ENCODE measurements at places on chromosomes 12 and 14. TPM values are rescaled to one million over a fixed set of nuclear protein-coding genes. Genes with fewer than 3 reads are reported as not detected.

Gene HOXC12
- total RNA-seq: not detected

Gene CLBA1
- 2.8 TPM for total RNA-seq

Gene DEGS2
- 0.16 TPM for total RNA-seq

Gene RPGRIP1
- total RNA-seq: not detected

Gene SMIM41
- total RNA-seq: 0.98 TPM

Gene OR4K15
- not detected for total RNA-seq

Gene BAG5
- total RNA-seq: 20.9 TPM

Gene KRT73
- total RNA-seq: not detected

Gene GUCY2C
- not detected for total RNA-seq

Gene CCDC196
- total RNA-seq: not detected

Gene CNTN1
- 0.27 TPM for total RNA-seq

Gene KRT4
- not detected for total RNA-seq

Gene HOXC9
- total RNA-seq: 0.65 TPM

Gene TRIM9
- 1.6 TPM for total RNA-seq

Gene LMO3
- 3.6 TPM for total RNA-seq

Gene KRT1
- total RNA-seq: not detected
